ENCODE measurements at places on chromosomes 2 and 18.

- no peak for DNase-seq
Measured at GRCh38 chr2:84966731-84967130, 4.2 kb upstream of the KCMF1 start.

DNA sequence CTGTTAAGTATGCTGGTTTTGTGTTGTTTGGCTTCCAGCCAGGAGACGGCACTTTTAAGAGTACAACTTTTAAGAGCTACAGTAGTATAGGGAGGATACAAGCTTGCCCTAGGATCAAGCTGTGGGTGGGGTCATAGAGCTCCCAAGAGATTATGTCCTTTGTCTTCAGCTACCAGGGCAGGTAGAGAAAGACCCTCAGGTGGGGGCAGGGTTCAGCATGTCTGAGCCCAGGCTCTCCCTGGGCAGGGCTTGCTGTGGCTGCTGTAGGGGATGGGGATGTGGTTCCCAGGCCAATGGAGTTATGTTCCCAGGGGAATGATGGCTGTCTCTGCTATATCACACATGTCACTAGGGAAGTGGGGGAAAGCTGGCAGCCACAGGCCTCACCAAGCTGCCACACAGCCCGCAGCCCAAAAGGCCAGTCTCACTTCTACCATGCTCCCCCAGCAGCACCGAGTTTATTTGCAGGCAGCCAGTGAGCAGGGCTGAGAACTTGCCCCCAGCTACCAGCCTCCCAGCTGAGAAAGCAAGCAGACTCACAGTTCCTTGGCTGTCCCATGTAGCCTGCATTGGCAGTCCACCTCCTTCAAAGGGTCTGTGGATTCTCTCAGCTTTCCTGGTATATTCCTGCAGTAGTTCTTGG, 105.7 kb upstream of the ERBB4 start:
- no peak for DNase-seq

DNA sequence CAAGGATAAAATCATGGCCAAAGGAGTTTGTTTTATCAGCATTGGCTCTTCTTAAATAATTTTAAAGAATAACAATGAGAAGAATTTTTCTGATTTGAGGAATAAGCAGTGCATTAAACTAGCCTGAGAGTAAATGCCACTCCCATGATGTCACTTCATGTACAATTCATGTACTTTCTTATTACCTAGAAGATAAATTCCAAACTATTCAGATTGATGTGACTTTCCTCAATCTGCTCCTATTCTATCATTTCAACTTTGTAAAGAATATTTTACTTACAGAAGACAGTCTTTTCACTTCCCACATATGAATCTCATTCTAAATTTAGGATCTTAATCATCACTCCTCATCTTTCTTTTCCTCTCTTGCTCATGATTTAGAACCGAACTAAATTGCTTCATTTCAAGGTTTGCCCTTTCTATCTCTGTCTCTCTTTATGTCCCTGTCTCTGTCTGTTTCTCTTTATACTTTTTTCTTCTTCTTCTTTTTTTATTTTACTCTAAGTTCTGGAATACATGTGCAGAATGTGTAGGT, 1142.0 kb upstream of the PIK3C3 start:
- peak; percentile 9 for DNase-seq

GRCh38 chr2:231671270-231672050, 36.9 kb upstream of the PTMA start:
- no peak for DNase-seq

DNA sequence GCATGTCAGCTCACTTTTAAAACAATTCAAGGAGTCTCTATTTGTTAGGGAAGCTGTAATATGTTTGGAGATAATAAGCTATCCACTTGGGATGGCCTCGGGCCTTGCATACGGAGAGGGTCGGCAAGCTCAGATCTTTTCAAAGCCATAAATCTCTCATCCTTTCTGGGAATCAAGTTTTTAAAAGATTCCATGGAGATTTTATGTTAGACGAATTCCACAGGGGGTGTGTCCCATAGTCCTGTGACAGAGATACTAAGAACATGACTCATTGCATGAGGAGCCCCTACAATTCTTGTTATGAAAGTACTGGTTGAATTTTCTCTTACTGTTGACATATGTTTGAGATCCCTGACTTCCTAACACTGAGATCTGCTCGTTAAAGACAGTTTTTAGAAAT, 108.7 kb downstream of the FEZ2 start:
- peak; percentile 54 for DNase-seq

DNA sequence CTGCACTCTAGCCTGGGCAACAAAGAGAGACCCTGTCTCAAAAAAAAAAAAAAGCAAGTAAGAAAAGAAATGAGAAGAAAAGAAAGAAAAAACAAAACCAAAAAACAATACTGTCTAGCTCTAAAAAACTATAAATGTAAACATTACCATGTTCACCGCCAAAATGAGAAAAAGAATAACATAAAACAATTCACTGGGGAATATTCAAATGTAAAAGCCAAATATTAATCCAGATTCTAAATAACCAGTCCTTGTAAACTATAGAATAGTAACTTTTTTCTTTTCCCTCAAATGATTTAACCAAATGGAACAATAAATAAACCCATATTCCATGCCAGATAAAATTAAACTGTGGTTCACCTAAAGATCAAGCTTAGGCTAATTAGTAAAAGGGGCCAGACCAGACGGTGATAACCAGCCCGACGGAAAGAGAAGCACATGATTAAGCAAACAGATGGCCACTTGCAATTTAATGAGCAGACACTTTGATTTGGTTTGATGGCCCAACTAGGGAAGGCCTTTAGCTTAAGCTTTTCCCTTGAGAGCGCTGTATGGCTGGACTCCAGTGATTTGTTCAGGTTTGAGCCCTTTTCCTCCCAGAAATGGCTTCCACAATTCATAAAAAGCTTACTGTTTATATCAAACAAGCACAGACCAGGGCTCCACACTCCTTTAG, 39.4 kb upstream of the ZNF397 start:
- no peak for DNase-seq

DNA sequence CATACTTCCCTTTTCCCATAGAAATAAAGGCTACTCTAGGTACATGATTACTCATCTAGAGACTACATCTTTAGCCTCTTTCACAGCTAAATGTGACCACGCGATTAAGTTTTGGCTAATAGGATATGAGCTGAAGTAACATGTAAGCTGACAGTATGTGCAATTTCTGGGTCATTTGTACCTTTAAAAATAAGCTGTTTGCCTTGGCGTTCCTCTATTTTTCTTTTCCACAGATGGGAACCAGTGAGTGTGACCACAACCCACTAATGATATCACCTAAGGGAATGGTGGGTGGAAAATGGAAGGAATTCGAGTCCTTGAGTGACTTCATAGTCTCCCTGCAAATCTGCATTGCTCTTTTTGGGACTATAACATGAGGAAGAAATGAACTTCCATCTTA, 11.7 kb upstream of the NABP1 start:
- no peak for DNase-seq

- DNase-seq, result no peak
Measured at GRCh38 chr2:2879781-2880180, 497.8 kb downstream of the EIPR1 start.

- DNase-seq, result no peak
Measured at GRCh38 chr2:37355735-37356134, 11.3 kb downstream of the QPCT start.

- DNase-seq, result no peak
Measured at GRCh38 chr2:128710729-128711128, 392.1 kb upstream of the HS6ST1 start.
